ENCODE measurements at places on chromosomes 4 and X. TPM values are rescaled to one million over a fixed set of nuclear protein-coding genes. Genes with fewer than 3 reads are reported as not detected.

GRCh38 chr4:82038936-82039335 is 334.9 kb downstream of the HNRNPD start:
- no peak for DNase-seq

- no peak for DNase-seq
Measured at GRCh38 chr4:8044244-8044643, 104.6 kb upstream of the AFAP1 start.

DNA sequence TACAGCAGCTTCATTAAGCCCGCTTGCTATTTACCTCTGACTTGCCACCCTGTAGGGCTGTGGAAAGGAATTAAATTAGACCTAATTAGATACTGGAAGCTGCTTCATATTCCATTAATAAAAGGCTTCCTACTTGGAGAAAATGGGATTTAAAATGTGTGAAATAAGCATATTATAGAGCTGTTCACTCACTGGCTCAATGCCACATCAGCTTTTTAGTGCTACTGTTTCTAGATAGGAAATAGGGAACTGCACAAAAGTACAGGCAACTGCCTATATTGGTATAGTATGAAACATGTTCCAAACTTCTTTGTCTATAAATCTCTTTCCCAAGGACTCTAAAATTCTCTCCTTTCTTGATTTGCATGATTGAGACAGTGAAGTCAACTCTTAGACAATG is 407.9 kb upstream of the AADAT start:
- DNase-seq = no peak

DNA sequence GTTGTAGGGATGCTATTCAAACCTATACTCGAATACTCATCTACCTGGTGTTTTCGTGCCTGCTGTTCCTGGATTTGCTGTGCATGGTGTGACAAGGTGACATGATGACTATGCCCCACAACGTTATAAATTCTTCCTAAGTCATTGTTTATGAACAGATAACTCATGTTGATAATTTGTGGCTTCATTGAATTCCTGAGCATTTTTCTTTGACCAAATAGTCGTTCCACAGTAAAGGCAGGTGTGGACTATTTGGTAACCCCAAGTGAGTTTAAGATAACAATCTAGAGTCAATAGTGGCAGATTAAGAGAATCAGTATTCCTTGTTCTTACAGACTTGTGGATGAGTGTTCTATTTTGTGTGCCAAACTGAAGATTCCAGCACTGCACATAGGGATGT is 59.9 kb downstream of the SNX25 start:
- peak; percentile 55 for DNase-seq

DNA sequence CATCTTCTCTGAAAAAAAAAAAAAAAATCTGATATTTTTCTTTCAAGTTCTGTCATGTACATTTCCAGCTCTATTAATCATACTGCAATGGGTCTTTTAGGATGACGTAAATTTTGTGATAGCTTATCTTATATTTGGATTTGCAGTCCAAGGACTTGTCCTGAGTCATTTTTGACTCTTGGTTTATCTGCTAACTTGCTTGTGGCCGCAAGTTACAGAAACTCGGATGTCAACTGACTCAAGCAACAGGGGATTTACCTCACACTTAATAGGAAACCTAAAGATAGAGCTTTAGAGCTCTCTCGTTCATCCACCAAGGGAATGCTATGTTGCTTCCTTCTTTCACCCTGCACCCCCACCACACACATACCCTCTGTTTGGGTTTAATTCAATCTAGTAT is 1433.8 kb upstream of the TENM3 start:
- DNase-seq = peak; percentile 85

GRCh38 chr4:167210166-167210565 is 24.1 kb downstream of the SPOCK3 start:
- DNase-seq = no peak

Gene NDNF
- 10.0 TPM for total RNA-seq

GRCh38 chr4:179536694-179537093 is 2094.5 kb upstream of the AGA start:
- DNase-seq = no peak

- DNase-seq = no peak
Measured at GRCh38 chr4:16083241-16084191, at the start of gene PROM1. Gene PROM1 (minus strand): TSS chr4:16084023. CDS start chr4:16075906, 8,117 bp downstream.

Gene PRR27
- total RNA-seq = not detected

Gene PPEF1
- total RNA-seq = under 0.01 TPM

Gene GAK
- 37.2 TPM for total RNA-seq

Gene CENPVL1
- not detected for total RNA-seq

DNA sequence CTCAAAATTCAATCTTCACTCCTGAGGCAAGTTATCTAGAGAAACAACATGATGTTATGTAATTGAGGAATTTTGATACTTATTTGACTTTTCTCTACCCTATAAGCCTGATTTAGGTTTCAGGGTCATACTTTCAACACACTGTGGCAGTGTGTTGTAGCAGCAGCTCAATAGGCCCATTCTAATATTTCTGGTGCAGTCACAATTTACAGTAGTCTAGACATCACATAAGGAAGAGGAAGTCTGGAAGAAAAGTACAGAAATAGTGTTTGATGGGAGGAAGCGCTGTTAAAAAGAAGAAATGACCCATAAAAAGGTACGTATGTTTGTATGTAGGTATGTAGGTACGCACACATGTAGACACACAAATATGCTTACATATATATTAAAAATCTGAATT is 194.3 kb downstream of the ARHGAP24 start:
- DNase-seq = no peak

DNA sequence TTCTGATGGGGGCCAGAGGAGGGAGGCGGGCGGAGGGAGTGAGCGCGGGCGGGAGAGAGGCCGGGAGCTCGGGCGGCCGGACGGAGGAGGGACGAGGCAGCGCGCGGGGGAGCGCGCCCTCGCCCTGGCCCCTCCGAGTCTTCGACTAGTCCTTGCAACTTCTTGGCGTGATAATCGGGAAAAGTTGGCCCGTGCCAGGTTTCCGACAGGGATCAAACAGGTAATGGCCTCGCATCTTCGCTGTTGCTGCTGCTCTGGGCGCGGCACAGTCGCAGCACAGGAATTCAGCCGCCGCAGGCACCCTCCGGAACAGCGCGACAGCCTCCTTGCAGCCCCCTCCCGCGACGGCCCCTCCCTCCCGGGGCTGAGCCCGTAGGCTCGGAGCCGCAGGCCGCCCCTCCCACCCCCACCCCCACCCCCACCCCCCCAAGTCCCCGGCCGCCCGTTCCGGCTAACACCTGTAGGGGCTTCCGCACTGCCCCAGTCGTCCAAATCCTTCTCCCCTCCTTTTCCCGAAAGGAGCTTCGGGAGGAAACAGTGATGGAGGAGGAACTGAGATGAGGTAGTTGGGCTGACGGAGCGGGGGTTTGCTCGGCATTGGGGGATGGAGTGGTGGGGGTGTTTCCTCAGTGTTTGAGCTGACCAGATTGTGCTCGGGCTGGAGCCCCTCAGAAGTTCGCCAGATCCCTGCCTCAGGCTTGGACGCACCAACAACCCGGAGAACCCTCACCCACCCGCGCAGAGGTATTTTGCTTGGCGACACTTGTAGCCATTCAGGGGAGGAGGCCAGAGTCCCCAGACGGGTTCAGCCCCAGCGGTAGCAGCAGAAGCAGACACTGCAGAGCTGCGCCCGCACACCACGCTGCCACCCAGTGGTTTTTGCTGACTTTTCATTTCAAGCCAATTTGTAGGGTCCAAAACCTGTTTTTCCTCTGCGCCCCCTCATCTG is at the start of gene FGF13:
FGF13 (minus strand) TSS at position 319 of the 949 bp plus-strand sequence. CDS start 714 bp downstream, outside the sequence.
- peak; percentile 27 for DNase-seq

DNA sequence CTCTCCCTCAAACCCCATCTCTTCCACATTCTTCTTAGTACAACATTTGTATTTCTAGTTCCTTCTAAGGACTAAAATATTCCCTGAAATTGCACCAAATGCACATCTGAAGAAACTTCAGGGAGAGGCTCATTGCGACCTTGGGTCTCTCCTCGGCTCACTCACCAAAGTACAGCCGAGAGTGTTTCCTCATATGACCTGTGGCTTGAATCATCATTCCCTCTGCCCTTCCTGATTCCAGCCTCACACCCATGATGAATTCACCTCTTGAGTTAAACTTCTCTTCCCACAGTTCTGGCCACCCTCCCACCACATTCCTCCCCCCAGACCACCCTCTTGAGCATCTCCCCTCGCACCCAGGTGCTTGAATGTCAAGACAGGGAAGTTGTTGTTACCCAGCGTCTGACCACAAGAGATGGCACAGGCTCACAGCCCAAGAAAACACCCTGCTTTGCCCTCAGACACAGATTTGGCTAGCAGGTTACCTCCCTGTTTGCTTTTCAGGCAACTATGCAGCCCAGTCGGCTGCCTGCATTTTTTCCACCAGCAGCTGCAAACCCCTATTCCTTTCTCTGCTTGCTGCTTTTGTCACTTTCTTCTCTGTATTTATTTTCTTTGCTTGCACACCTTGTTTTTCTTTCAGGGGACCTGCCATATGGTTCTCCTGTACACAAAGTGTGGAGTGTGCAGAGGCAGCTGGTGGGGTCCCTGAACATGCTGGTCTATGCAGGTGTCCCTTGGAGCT is 214.8 kb downstream of the SPATA18 start:
- DNase-seq = no peak

GRCh38 chr4:141074098-141074878 is 59.0 kb downstream of the RNF150 start:
- no peak for DNase-seq

DNA sequence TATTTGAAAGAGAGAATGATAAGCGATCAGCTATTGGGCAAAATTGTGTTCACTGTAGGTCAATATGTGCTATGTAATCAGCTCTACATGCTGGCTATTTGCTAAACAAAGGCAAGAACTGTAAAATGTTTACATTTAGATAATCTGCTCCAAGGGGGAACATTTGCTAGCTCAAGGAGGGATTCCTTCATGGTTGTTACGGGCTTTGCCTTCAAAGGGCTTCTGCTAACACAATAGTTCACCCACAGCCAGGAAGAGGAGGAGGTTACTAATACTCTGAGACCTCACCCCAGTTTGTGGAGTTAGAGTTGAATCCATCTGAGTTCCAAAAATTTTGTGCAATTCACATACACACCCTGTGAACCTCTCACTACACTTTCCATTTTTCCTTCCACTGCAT is 107.6 kb upstream of the BMP3 start:
- DNase-seq = no peak

DNA sequence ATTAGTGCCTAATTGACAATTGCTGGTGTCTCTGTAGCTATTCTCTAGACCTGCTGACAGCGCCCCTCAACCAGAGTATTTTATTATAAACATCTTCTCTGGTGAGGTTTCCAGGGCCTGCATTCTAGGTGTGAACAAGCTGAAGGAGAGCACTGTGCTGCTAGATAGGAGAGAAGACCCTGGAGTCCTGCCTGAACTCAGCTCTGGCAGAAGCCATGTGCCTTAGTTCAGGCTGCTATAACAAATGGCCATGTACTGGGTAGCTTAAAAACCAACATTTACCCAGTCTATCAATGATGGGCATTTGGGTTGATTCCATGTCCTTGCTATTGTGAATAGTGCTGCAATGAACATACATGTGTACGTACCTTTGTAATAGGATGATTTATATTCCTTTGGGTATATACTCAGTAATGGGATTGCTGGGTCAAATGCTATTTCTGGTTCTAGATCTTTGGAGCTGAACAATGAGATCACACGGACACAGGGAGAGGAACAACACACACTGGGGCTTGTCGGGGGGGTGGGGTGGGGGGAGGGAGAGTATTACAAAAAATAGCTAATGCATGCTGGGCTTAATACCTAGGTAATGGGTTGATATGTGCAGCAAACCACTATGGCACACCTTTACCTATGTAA is 185.5 kb upstream of the CPEB2 start:
- DNase-seq = no peak

Gene ETDA
- not detected for total RNA-seq

Gene RTL3
- total RNA-seq = not detected

GRCh38 chrX:120452131-120452530 is 17.0 kb downstream of the LAMP2 start:
- peak; percentile 32 for DNase-seq

DNA sequence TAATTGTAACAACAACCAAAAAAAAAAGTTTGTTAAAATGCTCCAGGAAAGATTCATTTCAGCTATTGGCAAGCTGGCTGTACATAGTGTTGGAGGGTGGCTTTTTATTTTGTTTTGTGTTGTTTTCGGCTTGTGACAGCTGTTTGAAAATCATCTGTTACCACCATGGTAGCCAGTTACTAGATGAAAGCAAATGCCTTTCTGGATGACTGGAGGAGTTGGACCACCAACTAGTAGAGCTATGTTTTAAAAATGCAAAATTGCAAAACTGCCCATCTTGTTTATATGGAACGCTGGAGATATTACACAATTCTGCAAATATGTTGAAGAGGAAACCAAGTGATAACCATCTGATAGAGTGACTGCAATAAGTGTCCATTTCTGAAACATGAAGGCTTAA is 53.2 kb upstream of the TNIP3 start:
- peak; percentile 76 for DNase-seq

DNA sequence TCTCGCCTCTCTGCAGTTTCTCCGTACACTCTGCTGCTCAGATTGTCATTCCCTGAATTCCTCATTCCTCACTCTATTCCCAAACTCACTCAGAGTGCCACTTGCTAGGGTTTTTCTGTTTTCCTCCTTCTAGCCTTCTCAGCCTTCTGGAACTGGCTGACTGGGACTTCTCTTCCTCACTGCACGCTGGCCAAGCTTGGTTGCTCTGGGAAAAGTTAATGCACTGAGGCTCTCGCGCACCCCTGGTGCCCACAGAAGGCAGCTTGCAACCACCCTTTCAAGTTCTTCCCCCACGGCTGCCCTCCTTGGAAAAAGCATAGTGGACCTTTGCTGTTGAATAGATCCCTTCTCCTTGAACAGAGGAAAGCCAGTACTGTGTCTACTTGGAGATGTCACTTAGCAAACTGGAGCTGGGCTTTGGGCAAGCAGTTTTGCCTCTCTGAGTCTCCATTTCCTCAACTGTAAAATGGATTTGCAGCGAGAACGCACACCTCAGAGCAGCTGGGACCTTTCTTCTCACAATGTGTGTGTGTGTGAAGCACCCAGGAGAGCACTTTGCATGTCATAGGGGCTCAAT is 6.0 kb upstream of the CCKAR start:
- DNase-seq = no peak

GRCh38 chr4:163072222-163072621 is 94.5 kb downstream of the NAF1 start:
- peak; percentile 18 for DNase-seq

Gene ATP2B3
- not detected for total RNA-seq

Gene ARSJ
- 30.8 TPM for total RNA-seq

Gene KLHL13
- total RNA-seq = 22.5 TPM

Gene DACH2
- total RNA-seq = 0.51 TPM

DNA sequence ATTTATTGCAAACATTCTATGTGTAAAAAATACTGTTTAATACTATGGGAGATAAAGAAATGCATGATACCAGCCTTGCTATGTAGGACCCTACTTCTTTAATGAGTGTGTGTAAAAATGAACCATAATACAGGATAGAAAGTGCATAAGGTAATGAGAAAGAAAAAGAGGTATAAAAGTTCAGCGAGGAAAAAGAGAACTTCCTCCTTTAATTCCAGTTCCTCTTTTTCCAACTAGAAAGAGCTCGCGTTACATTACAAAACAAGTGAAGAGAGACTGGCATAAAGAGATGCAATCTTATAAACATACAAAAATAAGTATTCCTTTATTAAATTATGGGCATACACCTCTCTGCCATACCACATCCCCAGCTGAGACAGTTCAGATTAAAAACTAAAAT is 77.4 kb downstream of the ANKRD17 start:
- DNase-seq = no peak
